ENCODE measurements at places on chromosomes 13 and 19.

DNA sequence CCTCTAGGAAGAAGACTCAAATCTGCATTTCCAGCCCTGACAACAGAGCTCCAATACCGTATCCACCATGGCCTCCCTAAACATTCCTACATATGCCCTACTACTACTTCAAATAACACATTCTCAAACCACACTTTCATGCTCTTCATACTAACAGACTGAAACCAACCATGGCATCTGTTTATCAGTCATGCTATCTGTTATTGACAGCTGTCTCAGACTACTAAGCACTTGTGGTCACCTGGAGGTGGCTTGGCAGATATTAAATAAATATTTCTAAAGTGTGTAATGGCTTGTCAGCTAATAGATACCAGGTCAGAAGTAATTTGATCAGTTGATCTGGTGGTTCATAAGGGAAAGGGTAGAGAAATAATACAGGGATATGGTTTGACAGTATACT lies 489.1 kb downstream of the DIAPH3 start:
- no peak for DNase-seq

GRCh38 chr13:30835442-30835841 lies 70.6 kb upstream of the MEDAG start:
- DNase-seq = no peak

- no peak for DNase-seq
These were observed 20.0 kb upstream of the ZSCAN18 start for GRCh38 chr19:58117841-58118575.

DNA sequence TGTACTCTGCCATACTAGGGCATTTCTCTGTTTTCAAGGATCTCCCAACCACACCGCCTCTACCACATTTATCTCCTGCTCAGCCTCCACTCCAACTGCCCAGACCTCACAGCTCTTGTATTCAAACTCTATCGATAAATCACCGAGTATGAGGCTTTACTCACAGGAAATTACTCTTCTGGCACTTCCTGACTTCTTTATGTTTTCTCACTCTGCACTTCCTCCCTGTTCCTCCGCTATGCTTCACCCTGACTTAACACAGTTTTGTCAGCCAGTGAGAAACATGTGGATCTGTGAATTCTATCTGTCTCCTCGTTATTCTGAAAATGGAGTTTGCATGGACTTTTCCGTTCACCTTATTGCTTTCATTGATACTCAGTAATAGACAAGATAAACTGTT lies 2.6 kb upstream of the CARD8 start:
- DNase-seq = peak; percentile 48

DNA sequence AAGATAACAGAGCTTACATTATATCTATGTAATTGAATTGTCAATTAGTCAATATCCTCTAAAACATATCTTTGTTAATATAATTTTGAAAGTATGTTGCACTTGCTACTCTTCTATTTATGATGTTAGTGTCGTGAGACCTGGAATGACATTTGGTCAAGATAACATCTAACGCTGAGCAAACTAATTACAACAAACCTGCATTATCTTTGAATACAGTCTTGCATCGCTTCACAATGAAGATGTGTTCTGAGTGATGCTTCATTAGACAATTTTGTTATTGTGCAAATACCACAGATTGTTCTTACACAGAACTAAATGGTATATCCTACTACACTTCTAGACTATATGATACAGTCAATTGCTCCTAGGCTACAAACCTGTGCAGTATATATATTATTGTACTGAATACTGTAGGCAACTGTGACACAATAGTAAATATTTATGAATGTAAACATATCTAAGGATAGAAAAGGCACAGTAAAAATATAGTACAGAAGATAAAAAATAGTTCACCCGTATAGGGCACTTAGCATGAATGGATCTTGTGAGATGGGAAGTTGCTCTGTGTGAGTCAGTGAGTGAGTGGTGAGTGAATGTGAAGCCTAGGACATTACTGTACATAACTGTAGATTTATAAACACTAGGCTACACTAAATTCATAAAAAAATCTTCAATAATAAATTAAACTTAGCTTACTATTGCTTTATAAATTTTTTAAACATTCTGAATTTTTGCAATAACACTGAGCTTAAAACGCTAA lies 1773.8 kb downstream of the PCDH9 start:
- no peak for DNase-seq

GRCh38 chr13:28822151-28822550 lies 2.0 kb downstream of the MTUS2 start:
- DNase-seq = no peak

- DNase-seq = no peak
These were observed 12.9 kb upstream of the TYROBP start for GRCh38 chr19:35921012-35921411.

DNA sequence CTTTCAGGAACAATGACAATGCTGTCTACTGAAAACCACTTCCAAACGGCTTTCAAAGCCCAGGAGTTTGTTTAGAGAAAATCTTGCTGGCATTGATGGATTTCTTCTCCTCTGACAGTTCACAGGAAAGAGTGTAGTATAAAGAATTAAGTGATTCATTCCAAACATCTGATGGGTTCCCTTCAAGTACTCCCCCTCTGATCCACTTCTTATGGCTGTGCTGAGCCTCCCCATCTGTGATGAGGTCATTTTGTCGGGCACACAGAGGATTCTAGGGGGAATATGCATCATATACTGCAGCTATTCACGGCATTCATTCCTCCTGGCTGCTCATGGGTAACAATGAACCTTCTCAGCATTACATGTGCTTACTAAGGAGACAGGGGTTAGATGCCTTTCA lies 107.9 kb downstream of the RGCC start:
- no peak for DNase-seq

DNA sequence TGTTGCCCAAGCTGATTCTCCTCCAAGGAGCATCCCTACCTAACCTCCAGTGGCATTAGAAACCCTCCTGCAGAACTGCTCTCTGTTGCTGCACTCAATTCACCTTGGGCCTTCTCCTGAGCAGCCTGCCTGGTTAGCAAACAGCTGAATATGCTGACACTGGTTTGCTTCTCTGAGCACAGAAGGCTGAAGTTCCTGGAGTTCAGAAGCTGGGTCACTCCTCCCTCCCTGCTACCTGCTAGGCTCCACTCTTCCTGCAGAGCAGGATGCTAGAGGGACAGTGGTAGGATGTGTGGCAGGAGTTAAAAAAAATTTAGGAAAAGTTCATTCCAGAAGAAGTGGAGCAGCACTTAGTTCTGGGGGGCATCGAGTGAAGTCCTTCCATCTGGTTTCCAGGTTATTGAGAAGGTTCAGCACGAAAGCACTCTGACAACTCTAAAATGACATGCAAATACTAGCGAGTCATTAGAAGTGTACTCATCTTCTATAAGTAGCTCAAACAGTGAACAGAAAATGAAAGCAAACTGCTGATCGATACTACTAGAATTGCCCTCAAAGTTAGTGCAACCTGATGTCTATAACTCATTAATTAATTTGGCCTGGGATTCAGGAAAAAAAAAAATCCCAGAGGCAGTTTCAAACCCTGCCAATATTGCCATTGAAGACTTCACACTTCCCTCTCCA lies 293.7 kb downstream of the POU4F1 start:
- no peak for DNase-seq

All from GF-D8 (cell line).